Dorsolateral prefrontal cortex (tissue), 122 donors: ENCODE measurements at places on chromosomes 11 and 22. TPM values are rescaled to one million over a fixed set of nuclear protein-coding genes. Genes with fewer than 3 reads are reported as not detected.

CCDC81 gene
- 1.3 TPM for total RNA-seq

OR52H1 gene
- total RNA-seq, result not detected

CDKN1C gene
- total RNA-seq, result 123 TPM

INPP5J gene
- total RNA-seq, result 17.3 TPM

GNAZ gene
- total RNA-seq, result 99.1 TPM

GGT1 gene
- 15.3 TPM for total RNA-seq

GRCh38 chr22:43227239-43227630, 40.3 kb upstream of the TTLL12 start:
- no peak for DNase-seq

DNA sequence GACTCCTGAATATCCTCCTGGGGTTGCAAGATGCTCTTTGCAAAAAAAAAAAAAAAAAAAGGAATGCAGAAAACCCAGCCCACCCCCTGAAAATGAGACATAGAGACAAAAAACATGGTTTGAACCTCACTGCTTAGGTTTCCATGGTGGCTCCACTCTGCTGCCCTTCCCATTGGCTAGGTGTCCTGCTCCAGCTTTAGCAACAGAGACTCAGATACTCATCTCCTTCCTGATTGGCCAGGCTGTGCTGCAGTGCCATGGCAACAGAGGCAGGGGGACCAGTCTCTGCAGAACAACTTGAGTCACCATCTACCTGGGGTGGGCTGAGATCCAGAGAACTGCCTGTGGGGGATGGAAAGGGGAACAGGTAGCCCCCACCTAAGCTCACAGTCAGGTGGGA, 17.4 kb upstream of the YWHAH start:
- peak; percentile 81 for DNase-seq

- DNase-seq, result no peak
Observed at GRCh38 chr11:102810950-102811660, 13.1 kb upstream of the MMP1 start.

DNA sequence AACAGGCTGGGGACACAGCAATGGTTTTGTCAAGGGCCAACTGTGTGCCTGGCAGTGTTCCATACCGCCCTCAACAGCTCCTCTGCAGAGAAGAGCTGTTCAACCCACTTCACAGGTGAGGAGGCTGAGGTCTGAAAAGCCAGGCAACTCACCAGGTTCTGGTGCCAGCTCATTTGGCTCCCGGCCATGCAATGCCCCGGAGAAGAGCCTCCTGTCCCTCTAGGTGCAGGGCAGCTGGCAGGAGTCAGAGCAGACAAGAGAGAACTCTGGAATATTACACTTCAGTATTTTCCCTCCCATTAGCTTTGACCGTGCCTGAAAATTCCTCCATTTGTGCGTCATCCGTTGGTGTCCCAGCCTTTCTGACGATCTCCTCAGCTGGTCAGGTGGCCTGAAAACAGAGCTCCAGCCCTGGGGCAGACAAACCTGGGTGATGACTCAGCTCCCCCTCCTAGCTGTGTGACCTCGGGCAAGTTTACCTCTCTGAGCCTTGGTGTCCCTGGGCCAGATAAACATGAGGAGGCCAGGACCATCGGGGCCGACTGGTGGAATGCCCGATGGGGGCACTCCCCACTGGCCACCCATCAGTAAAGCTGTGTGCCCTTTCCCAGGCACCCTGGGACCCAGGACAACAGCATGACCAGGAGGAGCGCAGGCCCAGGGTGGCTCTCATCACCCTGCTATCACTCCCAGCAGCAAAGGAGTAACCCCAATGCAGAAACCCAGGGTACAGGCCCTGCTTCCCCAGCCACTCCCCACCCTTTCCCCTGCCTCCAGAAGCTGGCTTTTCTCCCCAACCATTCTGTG, 9.6 kb upstream of the C1QTNF6 start:
- DNase-seq, result peak; percentile 39

DNA sequence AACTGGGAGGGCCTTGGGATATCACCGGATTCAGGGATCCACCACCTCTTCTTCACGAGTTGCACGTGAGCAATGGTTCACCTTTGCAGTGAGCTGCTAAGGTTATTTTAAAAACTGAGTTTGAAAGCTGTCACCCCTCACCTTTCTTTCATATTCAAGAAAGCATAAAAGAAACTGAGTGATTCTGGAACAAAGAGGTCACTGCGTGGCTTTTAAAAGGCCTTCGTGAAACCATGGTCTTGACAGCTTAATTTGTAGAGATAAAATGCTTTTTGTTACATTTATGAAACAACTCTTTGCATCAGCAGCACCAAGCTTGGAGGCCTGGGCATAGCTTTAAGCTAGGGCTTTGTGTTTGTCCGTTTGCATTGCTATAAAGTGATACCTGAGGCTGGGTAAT, 101.4 kb upstream of the NECTIN1 start:
- no peak for DNase-seq

DNA sequence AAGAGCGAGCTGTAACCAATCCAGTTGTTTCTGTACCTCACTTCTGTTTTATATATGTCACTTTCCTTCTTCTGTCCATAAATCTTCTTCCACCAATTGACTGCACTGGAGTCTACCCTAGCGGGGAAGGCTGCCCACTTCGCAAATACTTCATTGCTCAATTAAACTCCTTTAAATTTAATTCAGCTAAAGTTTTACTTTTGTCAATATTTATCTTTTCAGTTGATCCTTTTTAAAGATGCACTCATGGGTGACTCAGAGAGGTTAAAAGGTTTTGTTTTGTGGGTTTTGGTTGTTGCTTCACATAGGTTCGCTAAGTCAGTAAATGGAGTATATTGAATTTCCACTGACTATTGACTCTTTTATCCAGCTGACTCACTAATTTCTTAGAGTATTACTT, 597.2 kb downstream of the DLG2 start:
- no peak for DNase-seq

DNA sequence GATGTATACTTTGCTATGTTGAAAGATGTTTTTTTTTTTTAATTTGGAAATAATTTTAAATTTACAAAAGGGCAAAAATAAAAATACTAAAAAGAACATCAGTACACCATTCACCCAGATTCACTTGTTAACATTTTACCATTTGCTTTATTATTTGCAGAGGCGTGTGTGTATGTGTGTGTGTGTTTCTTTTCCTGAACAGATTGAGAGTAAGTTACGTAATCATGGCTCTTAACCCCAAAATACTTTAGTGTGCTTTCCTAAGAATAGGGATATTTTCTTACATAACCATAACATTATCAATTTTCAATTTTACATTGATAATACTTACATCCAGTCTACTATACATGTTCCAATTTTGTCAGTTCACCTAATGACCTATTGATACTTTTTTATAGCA, 91.5 kb upstream of the HORMAD2 start:
- no peak for DNase-seq

GRCh38 chr11:77409046-77409445, 64.8 kb downstream of the PAK1 start:
- no peak for DNase-seq

DNA sequence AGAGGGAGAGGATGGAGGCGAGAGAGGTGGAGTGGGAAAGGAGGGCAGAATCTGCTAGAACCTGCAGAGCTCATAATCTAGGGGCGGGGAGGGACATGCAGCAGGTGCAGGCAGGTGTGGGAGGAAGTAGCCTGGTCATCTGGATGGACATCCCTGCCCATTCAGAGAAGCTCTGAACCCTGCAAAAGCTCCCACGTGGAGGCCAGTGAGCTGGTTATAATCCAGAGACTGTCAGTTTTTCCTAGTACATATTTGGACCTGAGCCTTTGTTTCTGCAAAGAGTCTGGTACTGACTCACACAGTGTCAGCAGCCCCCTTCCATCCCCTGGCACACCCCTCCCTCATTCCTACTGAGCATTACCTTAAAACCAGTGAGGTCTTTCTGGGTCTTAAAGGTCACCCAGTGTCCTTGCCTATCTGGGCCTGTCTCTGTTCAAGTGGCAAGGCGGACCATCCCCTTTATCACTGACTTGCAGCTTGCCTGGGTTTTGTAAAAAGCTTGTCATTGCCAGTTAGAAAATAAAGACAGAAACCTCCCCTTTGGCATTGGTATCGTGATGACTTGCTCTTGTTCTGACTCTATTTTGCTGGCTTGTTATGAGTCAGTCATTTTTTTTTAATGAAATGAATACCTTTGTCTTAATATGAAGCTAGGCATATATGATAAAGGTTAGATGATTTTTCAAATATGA, 26.1 kb downstream of the PTPRJ start:
- no peak for DNase-seq

DNA sequence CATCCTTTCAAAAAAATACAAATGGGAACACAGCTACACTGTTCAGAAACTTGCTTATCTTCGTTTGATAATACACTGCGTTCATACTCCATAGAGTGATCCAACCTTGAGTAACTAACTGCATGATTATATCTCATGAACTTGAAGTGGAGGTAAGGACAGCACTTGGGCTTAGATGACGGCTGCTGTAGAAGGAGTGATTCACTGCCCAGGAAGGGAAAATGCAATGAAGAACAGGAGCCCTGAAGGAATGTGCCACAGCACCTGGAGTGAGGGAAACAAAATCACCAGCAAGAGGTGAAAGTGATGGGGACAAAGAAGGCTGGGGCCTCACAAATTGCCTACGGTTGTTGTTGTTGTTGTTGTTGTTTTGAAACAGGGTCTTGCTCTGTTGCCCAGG, 44.1 kb upstream of the SC5D start:
- no peak for DNase-seq

DNA sequence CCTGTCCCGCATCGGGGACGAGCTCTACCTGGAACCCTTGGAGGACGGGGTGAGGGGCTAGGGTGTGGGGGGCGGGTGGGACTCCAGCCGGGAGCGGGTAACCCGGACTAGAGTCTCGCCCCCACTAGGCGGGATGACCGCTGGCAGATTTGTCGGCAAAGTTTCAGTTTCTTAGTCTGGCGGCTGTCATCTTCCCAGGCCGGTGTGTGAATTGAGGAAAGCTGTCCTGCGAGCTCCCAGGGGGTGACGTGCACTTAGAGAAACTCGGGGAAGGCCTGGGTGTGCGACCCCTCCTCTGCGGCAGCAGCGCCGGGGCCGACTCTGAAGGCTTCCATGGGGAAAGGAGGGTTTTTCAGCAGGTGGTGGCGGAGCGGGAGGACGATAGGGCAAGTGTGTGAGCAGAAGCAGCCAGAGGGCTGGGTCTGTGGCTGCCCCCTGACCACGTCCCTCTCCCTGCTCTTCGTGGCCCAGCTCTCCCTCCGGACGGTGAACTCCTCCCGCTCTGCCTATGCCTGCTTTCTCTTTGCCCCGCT, 463 bp downstream of the RAD9A start:
- no peak for DNase-seq

- no peak for DNase-seq
Observed at GRCh38 chr22:35301372-35301874, 1.7 kb downstream of the TOM1 start.

DNA sequence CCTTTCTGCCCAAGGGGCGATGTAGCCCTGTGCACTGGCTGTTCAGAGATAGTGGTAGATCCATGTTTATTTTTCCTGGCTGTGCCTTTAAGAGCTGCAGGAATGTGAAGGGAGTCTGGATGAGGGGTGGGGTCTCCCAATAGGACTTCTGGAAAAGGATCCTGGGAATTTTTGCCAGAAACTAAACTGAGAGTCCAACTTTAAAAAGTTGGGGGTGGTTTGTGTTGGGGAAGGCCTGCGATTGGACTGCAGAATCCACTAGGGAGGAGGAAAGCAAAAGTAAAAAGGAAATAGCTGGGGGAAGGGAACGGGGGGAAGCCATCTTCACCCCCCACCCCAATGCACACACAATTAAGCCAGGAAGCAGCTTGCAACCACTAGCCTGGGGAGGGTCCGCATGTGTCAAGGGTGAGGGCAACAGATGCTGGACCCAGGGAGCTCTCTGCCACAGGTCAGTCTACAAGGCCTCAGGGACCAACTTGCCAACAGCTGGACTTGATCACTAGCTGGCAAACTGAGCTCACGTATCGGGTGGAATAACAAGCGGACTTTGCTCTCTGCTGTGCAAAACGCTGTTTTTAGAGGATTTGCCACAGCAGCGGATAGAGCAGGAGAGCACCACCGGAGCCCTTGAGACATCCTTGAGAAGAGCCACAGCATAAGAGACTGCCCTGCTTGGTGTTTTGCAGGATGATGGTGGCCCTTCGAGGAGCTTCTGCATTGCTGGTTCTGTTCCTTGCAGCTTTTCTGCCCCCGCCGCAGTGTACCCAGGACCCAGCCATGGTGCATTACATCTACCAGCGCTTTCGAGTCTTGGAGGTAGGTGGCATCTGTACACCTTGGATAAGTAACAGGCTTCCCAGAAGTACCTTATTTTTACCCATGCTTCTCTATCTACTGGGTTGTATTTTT, at the start of gene OLFML1:
TSS of gene OLFML1 (plus strand) at position 321 of the 912 bp plus-strand sequence. CDS start at position 691, 370 bp downstream.
- DNase-seq, result no peak

- DNase-seq, result no peak
Observed at GRCh38 chr11:104705490-104706190, 192.6 kb downstream of the CASP12 start.

GRCh38 chr11:2107941-2108630, 31.1 kb downstream of the IGF2 start:
- DNase-seq, result no peak

- DNase-seq, result no peak
Observed at GRCh38 chr11:844693-845644, 2.3 kb downstream of the TSPAN4 start.

- DNase-seq, result no peak
Observed at GRCh38 chr11:58998480-58999290, 59.4 kb downstream of the GLYATL1 start.

GRCh38 chr11:66557733-66558326, 10.6 kb downstream of the CTSF start:
- no peak for DNase-seq

- no peak for DNase-seq
Observed at GRCh38 chr11:109756951-109757350, 335.0 kb downstream of the C11orf87 start.
